NCI-H82 (cell line): ENCODE measurements at places on chromosomes 4 and X.
A peak's percentile ranks its signal among the peaks of the same experiment; 100 is the strongest.

GRCh38 chr4:7007142-7007907 is 35.8 kb upstream of the TADA2B start:
- DNase-seq: no peak

DNA sequence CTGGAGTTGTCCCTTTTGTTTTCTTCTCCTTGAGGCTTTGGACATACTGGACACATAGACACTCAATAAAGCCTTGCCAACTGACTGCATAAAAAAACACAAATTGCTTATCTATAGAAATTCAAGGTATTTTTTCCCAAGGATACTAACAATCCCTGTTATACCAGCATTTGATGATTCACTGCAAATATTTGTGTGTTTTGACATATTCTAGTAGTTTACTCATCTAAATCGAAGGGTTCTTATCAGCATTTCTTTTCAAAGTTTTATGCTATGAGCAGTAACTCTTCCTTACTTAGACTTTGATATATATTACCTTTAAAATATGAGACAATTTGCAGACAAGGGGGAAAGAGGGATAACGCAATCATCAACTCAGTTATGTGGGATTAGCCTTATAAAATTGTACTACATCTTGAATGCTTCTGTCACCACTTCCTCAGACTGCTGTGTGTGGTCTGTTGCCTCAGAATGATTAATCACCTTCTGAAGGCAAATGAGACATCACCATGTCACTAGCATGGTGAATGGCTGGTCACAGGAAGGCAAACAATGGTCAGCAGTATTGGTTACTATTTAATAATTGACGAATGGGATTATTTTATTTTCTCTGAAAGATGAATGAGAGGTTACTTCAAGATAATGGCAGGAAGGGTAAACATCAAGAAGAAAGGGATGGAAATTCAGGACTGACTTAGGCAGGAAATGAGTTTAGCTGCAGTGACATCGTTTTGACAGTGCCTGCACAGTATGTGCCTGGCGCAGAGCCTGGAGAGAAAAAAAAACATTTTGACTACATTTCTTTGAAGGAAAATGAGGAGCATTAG is 544.3 kb upstream of the CNKSR2 start:
- no peak for DNase-seq

- peak; percentile 65 for DNase-seq
Observed at GRCh38 chrX:18354369-18355223, at the start of gene SCML2. Gene SCML2, minus strand, starts transcription at chrX:18354688. Its CDS starts 20,617 bp downstream, at chrX:18334071.

DNA sequence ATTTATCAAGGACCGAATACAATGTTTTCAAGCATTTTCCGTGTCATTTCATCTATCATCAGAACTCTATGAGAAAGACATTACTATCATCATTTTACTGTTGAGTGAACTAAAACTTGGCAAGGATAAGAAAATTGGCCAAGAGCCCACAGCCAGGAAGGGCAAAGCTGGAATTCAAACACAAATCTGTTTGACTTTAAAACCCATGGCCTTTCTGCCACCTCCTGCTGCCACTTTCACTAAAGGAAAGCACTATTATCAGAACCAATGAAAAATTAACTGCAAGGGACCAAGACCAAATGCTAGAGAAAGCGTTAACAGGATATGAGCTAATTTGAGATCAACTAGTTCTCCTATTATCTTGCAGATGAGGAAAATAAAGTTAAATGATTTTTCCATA is 2759.2 kb downstream of the ARAP2 start:
- DNase-seq: no peak

GRCh38 chrX:3589474-3589873 is 124.0 kb downstream of the PRKX start:
- DNase-seq: no peak

- peak; percentile 45 for DNase-seq
Observed at GRCh38 chr4:113878668-113879067, 100.8 kb downstream of the ARSJ start.

DNA sequence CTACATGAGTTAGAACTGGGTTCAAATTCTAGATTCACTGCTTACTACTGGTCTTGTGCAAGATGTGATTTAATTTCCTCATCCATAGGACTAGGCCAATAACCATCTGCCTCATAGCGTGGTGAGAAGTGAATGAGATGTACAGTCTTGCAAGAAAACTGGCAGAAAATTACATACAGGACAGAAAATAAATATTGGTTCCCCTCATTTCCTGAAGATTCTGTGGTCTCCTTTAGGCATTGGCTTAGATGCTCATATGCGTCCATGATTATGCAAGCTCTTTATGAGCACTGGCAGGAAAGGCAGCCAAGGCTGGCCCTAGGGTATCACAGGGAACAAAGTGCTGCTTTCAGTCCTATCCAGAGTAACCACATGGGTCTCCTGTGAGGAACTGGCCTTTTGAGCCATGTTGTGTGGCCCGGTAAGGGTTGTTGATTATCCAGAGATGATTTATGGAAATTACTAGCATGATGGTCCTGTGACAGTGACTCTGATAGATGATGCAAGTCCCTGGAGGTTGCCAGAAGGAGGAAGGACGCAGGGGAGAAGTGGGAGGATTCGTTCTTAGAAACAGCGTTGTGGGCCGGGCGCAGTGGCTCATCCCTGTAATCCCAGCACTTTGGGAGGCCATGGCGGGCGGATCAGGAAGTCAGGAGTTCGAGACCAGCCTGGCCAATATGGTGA is 9.9 kb upstream of the MOB1B start:
- DNase-seq: no peak

DNA sequence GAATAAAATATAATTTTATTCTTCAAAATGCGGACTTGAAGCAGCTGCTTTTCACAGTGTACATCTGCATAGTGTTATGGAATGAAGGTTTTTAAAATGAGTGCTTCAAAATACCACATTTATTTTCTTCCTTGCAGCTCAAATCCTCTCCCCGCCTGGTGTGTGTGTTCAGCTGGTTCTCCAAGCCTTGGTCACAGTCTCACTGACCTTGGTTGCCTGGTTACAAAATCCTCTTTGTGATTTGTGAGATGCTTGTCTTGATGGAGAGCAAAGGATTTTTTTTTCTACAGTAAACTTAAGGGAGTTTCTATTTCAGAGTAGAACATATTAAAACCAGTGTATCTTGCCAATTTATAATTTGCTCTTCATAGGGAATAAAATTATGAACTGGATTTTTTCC is 139.2 kb downstream of the PCDH18 start:
- DNase-seq: peak; percentile 86

DNA sequence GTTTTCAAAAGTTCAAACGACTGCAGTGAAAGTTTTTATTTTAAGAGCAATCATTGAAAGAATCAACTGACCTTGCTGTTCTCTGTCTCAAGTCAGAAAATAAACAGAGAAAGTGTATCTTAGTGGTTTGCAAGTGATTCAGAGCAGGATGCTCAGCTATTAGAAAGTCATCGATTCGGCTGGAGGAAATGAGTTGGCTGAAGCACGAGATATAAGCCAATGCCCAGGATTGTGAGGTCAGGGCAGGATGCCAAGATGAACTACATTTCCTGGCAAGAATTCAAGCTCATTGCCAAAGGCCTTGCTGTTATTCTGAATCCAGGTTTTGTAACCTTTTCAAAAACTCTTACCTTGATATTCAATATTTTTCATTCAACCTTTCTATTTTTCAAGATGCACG is 541.4 kb upstream of the BOD1L1 start:
- peak; percentile 23 for DNase-seq

GRCh38 chrX:23945206-23945605 is 37.4 kb downstream of the CXorf58 start:
- peak; percentile 36 for DNase-seq

- no peak for DNase-seq
Observed at GRCh38 chr4:1136048-1136447, 22.7 kb upstream of the RNF212 start.

DNA sequence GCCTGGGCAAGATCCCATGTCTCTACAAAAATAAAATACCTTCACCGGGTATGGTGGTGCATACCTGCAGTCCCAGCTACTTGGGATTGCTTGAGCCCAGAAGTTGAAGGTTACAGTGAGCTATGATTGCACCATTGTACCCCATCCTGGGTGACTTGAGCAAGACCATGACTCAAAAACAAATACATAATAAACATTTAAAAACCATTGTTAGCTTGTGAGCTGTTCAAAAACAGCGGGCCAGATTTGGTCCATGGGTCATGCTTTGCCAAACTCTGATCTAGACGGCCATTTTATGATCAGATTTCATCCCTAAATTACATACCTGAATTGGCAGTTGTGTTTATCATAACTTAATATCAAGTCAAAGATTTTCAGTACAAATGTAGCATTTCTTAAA is 76.0 kb upstream of the GPM6B start:
- DNase-seq: no peak

- DNase-seq: peak; percentile 12
Observed at GRCh38 chr4:98662626-98663225, 4.3 kb upstream of the TSPAN5 start.

DNA sequence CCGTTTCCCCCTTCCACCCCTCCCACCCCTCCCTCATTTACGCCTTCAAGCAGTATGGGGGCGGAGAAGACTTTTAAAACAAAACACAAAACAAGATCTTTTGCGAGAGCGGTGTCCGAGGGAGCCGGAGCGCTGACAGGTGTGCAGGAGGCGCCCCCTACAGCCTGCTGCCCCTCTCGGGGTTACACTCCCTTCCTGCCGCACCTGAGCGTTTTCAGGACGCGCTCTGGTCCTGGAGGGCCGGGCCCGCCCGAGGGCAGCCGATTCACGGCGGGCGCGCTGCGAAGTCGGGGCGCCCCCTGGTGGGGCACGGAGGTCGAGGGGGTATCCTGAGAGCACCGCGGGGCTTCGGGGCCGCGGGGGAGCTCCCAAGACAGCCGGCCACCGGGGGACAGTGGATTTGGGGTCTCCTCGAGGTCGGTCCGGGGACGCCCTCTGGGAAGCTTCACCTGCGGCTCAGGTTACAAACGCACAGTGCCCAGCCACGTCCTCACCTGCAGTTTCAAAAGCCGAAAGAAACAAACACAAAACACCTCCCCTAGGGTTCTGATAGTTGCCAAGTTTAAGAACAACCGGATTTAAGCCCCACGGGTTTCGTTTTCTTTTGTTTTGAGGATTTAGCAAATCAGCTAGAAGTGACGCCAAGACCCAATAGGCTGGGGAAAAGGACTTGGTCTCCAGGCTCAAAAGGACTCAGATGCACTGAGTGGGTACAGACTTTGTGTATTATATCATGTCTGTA is 8.0 kb upstream of the NEUROG2 start:
- DNase-seq: peak; percentile 83
